ENCODE measurements at places on chromosomes 11 and 22. TPM values are rescaled to one million over a fixed set of nuclear protein-coding genes. Genes with fewer than 3 reads are reported as not detected.

Gene RBMXL2
- total RNA-seq: not detected

GRCh38 chr22:37708580-37709444, 12.0 kb downstream of the TRIOBP start:
- no peak overlapping the region for H3K27ac ChIP-seq
- no peaks in the 10 kb centered on the region for H3K27me3 ChIP-seq
- H3K36me3 ChIP-seq: no peaks in the 10 kb centered on the region
- H3K4me3 ChIP-seq: no peak overlapping the region

GRCh38 chr11:5153574-5154431, 754 bp downstream of the OR52A1 start:
- H3K36me3 ChIP-seq: no peaks in the 10 kb centered on the region
- H3K4me3 ChIP-seq: no peak overlapping the region
- no peak for DNase-seq
- no peaks in the 10 kb centered on the region for H3K27me3 ChIP-seq

Gene LRRC32
- 71.4 TPM for total RNA-seq

GRCh38 chr11:122313581-122313980, 197.6 kb upstream of the BLID start:
- H3K4me1 ChIP-seq: no peaks in the 10 kb centered on the region
- H3K27ac ChIP-seq: no peak overlapping the region
- no peaks in the 10 kb centered on the region for H3K27me3 ChIP-seq
- H3K36me3 ChIP-seq: no peaks in the 10 kb centered on the region
- H3K4me3 ChIP-seq: no peak overlapping the region
- no peak for DNase-seq

Gene FAM227A
- not detected for total RNA-seq

DNA sequence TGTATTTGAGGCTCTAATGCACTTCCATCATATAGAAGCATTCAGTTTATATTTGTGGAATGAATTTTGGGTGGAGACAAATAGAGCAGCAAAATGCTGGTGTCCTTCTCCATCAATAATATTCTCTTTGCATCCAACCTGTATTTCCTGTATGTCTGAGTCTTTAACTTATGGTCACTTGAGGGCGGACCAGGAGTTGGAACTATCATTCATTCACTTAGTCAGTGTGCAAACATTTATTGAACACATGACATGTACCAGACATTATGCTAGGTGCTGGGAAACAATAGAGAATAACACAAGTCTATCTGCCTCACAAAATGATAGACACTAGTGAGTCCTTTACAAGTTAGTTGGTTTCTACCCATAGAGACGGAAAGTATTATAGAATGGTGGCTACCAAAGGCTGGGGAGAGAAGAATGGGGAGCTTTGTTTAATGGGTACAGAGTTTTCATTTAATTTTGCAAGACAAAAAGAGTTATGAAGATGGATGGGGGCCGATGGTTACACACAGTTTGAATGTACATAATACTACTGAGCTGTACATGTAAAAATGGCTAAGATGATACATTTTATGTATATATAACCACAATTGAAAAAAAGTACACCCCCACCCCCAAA, 4.6 kb upstream of the TMEM123 start:
- DNase-seq: no peak
- H3K27me3 ChIP-seq: no peaks in the 10 kb centered on the region
- no peak overlapping the region for H3K4me3 ChIP-seq
- H3K36me3 ChIP-seq: no peaks in the 10 kb centered on the region
- no peak overlapping the region for H3K27ac ChIP-seq

- H3K27me3 ChIP-seq: no peaks in the 10 kb centered on the region
- H3K4me3 ChIP-seq: no peak overlapping the region
- no peak overlapping the region for H3K27ac ChIP-seq
- no peaks in the 10 kb centered on the region for H3K36me3 ChIP-seq
- no peak for DNase-seq
Observed at GRCh38 chr22:32319861-32320406, 37.7 kb upstream of the RFPL3 start.

DNA sequence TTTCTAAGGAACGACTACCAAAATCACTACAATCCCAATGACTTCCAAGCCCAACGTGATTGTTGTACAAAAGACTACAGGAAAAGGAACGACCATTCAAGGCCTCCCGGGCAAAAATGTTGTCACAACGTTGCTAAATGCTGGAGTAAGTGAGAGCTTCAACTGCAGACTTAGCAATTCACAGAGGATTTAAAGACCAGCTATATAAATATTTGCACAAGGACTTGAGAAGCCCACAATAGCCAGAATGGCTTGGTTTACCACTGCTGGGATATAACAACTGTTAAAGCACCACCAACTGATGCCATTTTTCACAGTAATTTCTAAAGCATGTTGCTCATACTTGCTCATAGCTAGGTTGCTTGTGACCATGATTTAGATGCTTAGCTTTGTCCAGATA, 78.3 kb downstream of the EMSY start:
- peaks cover 45% of the 10 kb centered on the region for H3K36me3 ChIP-seq
- H3K4me3 ChIP-seq: no peak overlapping the region
- no peaks in the 10 kb centered on the region for H3K27me3 ChIP-seq
- H3K27ac ChIP-seq: no peak overlapping the region
- DNase-seq: no peak
- H3K4me1 ChIP-seq: no peaks in the 10 kb centered on the region

DNA sequence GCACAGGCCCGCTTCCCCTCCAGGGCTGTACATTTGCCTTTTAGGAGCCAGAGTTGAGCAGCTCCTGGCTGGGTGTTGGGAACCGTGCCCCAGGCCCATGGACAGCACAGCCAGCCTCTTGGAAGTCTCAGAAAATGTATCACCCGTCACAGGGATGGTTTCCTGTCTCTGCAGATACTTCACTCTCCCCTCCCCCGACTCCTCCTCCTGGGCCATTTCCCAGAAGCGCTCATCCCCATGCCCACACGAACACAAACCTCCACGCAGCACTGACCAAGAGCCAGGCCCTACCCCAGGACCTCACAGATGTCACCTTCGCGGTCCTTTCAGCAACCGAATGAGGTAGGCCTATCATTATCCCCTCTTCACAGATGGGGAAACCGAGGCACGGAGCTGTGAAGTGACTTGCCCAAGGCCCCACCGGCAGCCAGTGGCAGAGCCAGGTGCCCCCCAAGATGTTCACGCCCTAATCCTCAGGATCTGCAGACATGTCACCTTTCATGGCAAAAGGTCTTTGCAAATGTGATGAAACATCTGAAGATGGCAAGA, 13.0 kb upstream of the PPARA start:
- no peak for DNase-seq
- H3K4me3 ChIP-seq: no peak overlapping the region
- H3K4me1 ChIP-seq: no peaks in the 10 kb centered on the region
- no peaks in the 10 kb centered on the region for H3K36me3 ChIP-seq
- H3K27me3 ChIP-seq: no peaks in the 10 kb centered on the region

Gene KDM4E
- not detected for total RNA-seq

Gene KRTAP5-7
- not detected for total RNA-seq

DNA sequence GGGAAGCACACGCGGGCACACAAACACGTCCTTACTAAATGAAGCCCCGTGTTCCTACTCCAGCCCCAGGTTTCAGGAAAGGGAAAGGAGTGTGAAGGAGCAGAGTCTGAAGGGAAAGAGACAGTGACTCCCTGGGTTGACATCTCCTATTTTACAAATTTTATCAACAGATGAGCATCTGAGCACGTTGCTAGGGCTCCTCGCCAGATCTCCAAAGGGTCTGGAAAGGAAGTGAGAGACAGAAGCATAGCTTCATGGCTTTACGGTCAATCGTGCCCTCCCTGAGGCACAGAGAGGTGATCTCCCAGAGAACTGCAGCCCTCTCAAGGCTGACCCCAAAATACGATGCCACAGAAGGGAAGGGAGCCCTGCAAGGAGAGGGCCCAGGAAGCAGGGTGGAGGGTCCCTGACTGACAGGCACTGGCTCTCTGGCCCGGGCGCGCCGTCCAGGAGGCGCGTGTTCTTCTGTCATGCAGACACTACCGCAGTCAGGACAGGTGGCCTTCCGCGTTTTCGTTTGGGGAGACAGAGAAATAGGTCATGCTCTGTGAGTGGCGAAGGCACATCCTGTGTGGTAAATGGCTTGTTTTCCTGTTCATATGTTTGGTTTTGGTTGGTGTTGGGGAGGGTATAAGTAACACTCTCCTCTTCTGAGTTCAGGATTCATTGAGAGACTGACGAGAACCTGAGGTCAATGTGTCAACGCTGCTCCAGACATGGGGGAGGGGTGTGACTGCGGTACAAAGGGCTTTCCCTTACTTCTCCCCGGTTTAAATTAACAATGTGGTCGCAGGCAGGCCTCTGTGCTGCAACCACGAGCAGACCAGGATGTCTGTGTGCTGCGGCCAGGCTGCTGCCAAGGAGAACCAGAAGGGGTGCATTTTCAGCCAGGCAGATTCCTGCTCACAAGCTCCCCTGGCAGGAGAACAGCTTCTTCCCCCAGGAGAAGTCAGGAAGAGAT, 813.3 kb downstream of the OPCML start:
- H3K4me1 ChIP-seq: peaks cover 4% of the 10 kb centered on the region
- no peaks in the 10 kb centered on the region for H3K27me3 ChIP-seq
- no peak overlapping the region for H3K27ac ChIP-seq
- no peaks in the 10 kb centered on the region for H3K36me3 ChIP-seq

DNA sequence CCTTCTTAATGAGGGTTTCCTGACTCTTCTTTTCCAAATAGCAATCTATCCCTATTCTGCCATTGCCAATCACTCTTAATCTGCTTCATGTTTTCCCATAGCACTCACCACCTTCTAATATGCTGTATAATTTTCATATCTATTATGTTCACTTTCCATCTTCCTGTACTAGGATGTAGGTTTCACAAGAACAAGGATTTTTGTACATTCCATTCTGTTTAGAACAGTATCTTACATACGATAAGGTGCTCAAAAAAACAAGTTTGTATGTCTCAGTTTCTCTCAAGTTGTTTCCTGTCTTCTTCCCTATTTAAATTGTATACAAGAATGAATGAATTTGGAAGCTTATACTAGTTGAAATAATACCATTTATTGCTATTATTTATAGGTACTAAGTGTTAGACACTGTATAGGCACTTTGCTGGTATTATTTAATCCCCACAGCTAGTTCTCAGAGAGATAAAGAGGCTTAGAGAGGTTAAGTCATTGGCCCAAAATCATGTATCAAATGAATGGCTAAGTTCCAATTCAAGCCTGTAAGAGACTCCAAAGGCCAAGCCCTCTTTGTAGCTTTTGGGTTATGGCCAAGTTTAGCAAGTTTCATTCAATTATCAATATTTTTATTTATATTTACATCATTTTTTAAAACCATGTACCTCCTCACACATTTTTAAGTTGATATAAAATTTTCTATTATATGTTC, 134.7 kb downstream of the PAX6 start:
- H3K27ac ChIP-seq: no peak overlapping the region
- H3K4me3 ChIP-seq: no peak overlapping the region
- H3K27me3 ChIP-seq: no peaks in the 10 kb centered on the region

GRCh38 chr22:22460635-22461034, 47.9 kb downstream of the ZNF280B start:
- no peak for DNase-seq
- H3K4me3 ChIP-seq: no peak overlapping the region
- no peaks in the 10 kb centered on the region for H3K36me3 ChIP-seq

Gene CRYBB3
- total RNA-seq: not detected

Gene OR8G5
- not detected for total RNA-seq

DNA sequence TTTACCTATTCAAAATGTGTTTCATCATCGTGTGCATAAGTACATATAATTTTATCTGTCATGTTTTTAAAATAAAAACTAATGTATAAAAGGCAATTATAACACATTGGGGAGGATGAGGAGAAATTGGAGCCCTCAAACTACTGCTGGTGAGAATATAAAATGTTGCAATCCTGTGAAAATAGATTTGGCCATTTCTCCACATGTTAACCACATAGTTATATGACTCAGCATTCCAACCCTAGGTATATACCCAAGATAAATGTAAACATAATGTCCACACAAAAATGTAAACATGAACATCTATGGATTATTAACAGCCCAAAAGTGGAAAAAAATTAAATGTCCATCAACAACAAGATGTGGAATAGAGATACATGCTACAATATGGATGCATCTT, 928.0 kb upstream of the FAT3 start:
- no peaks in the 10 kb centered on the region for H3K36me3 ChIP-seq
- no peak overlapping the region for H3K4me3 ChIP-seq
- no peaks in the 10 kb centered on the region for H3K27me3 ChIP-seq
- H3K4me1 ChIP-seq: no peaks in the 10 kb centered on the region
- H3K27ac ChIP-seq: no peak overlapping the region

Gene CNTF
- total RNA-seq: 4.9 TPM

Gene GPHA2
- total RNA-seq: not detected

Gene OR52N4
- 1.6 TPM for total RNA-seq

Gene YPEL1
- total RNA-seq: 8.9 TPM

Gene OR5M11
- not detected for total RNA-seq

Gene MOV10L1
- not detected for total RNA-seq

Gene ABTB2
- 0.89 TPM for total RNA-seq

DNA sequence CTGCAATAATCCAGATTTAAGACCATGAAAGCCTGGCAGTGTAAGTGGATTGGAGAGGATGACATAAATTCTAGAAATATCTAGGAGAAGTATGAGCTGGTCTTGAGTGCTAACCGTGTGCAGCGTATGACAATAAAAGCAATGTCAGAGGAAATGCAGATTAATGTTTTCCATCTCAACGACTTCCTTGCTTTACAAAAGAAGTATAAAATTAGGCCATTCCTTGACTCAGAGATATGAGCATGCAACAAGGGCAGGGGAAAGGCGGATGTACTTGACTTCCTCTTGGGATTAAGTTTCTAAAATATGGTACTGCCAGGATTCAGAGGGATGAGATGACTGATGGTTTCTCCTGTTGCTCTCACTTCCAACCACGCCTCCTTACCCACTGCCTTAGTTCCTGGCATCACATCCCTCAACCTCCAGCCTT, 32.3 kb downstream of the ADAMTS15 start:
- H3K4me1 ChIP-seq: no peaks in the 10 kb centered on the region
- no peak overlapping the region for H3K4me3 ChIP-seq
- H3K27ac ChIP-seq: no peak overlapping the region
- DNase-seq: no peak
- no peaks in the 10 kb centered on the region for H3K27me3 ChIP-seq

DNA sequence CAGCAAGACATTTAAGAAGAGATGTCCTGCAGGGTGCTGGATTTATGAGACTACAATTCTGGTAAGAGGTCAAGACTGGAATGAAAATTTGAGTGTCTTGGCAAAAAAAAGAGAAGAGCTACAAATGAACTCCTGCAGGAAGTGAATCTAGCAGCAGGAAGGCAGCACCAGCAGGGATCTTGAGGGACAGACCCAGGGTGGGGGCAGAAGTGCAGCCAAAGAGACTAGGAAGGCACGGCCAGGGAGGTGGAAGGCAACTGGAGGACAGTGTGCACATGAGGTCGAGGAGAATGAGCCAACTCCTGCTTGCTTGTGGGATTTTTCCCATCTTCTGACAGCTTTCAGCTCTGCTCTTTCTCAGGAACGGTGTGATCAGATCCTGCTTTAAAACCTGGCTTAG, 263.2 kb downstream of the BUD13 start:
- H3K4me3 ChIP-seq: no peak overlapping the region
- no peak for DNase-seq
- no peak overlapping the region for H3K27ac ChIP-seq
- no peaks in the 10 kb centered on the region for H3K36me3 ChIP-seq

Gene CBX7
- total RNA-seq: 102 TPM

- DNase-seq: no peak
- peaks cover 20% of the 10 kb centered on the region for H3K4me1 ChIP-seq
- H3K36me3 ChIP-seq: no peaks in the 10 kb centered on the region
- peaks cover 7% of the 10 kb centered on the region for H3K27me3 ChIP-seq
- no peak overlapping the region for H3K4me3 ChIP-seq
- no peak overlapping the region for H3K27ac ChIP-seq
Observed at GRCh38 chr22:49726022-49726681, 101.5 kb downstream of the BRD1 start.

GRCh38 chr11:117019871-117020270, 78.4 kb downstream of the SIK3 start:
- H3K4me3 ChIP-seq: no peak overlapping the region
- no peaks in the 10 kb centered on the region for H3K27me3 ChIP-seq
- H3K4me1 ChIP-seq: peaks cover 32% of the 10 kb centered on the region
- no peaks in the 10 kb centered on the region for H3K36me3 ChIP-seq
